ENCODE measurements at places on chromosomes 1 and 21.

GRCh38 chr1:3170561-3171453 is 101.8 kb downstream of the PRDM16 start:
- DNase-seq, result peak; percentile 58

GRCh38 chr1:166119471-166119965 is 47.3 kb downstream of the FAM78B start:
- DNase-seq, result no peak

- no peak for DNase-seq
Observed at GRCh38 chr1:150273311-150273710, 721 bp downstream of the C1orf54 start.

DNA sequence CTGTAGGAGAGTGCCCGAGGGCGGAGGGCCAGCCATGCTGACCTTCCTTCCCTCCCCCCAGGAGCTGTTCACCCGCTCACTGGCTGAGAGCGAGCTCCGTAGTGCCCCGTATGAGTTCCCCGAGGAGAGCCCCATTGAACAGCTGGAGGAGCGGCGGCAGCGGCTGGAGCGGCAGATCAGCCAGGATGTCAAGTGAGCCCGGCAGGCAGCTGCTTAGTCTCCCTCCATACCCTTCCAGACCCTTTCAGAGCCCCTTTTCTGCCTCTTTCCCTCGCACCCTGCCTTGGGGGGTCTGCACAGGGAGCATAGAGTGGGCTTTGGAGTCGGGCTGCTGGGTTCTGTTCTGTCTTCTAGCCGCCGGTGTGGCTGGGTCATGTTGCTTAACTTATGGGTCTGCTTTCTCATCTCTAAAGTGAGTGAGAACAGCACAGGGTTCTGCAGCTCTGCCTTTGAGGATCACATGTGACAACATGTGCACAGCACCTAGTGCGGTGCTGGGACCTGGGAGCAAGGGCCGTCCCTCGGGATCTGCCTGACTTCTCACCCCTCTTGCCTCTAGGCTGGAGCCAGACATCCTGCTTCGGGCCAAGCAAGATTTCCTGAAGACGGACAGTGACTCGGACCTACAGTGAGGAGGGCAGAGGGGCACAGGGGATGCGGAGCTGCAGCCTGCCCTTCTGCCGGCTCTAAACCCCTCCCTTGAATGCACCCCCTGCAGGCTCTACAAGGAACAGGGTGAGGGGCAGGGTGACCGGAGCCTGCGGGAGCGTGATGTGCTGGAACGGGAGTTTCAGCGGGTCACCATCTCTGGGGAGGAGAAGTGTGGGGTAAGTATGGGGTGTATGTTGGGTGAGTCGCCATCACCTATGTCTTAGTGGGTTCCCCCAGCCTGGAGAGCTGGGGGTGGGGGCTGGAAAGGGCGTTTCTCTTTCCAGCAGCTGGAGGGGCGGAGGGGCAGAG is 6.2 kb downstream of the AMPD2 start:
- DNase-seq, result no peak

DNA sequence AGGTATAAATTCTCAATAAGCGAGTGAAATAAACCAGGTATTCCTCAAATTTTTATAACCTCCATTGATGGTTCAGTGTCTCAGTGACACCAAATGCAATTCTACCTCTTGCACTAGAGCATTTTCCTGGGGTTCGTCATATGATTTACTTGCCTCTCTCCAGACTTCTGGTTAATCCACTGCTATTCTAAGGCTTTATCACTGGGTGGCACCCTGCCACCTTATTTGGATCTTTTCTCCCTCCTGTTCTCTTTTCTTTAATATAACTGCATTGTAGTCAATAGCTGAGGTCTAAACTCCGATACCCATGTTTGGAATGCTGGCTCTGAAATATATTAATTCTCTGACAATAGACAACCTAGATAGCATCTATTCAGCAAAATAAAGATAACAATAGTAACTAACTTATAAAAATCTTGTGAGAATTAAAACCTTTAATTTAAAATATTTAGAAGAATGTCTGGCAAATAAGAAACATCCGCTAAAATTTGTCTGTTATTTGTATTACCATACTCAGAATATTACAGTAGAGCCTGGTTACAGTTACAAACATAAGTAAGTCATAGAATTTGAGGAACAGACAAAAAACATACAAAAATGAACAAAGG is 436.4 kb downstream of the PLA2G4A start:
- DNase-seq, result peak; percentile 16

- DNase-seq, result no peak
Observed at GRCh38 chr1:110816945-110817344, 56.0 kb upstream of the CD53 start.

- no peak for DNase-seq
Observed at GRCh38 chr1:244901400-244902015, 37.2 kb upstream of the HNRNPU start.

Measured in caudate nucleus (tissue), 63 donors.